ENCODE measurements at places on chromosomes 11 and 22. TPM values are rescaled to one million over a fixed set of nuclear protein-coding genes. Genes with fewer than 3 reads are reported as not detected.

GRCh38 chr22:39255449-39256185 lies 10.8 kb upstream of the PDGFB start:
- no peak for DNase-seq

MMP11 gene
- 0.91 TPM for total RNA-seq

GRCh38 chr22:19959587-19960490 lies 18.2 kb upstream of the TXNRD2 start:
- no peak for DNase-seq

DNA sequence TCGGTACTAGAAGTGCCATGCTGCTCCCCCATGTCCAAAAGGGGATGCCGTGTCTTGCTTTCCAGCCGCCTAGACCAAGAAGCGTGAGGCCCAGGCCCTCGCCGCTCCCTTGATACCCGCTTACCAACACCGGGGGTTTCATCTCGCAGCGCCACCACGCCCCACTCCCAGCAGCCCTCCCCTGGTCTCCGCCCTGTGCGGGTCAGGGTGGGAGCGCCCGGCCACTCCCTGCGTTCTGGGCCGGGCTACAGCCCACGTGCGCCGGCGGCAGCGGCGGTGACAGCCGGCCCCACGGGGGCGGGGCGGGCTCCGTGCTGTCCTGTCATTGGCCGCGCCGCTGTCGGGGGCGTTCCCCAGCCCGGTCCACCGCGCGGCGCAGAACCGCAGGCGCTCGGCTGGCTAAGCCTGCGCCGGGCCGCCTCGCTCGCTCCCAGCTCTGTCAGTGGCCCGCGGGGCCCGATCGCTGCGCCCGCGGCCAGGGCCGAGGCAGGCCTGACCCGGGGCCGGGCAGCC lies at the start of gene MICAL2:
Gene MICAL2, plus strand, starts transcription at position 390 of the 513 bp plus-strand sequence. CDS start 51,566 bp downstream, outside the sequence.
- DNase-seq: peak; percentile 90

GRCh38 chr22:25420925-25421904 lies 143.3 kb upstream of the GRK3 start:
- DNase-seq: no peak

DNA sequence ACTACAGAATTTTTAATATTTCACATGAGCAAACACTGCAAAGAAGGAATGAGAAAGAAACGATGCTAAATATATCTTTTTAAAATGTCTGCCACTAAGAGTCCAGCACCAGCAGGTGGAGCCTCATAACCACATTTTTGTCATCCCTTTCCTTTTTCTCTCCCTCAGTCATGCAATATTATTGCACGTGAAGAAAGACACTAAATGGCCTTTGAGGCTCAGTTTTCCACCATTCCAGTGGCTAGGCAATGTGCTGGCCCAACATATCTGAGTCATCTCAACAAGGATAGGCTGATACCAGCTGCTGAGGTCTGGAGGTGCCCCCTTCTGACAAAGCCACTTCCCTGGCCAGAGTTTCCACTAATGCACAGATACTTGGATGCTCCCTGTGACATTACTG lies 1.8 kb downstream of the ALKBH8 start:
- DNase-seq: peak; percentile 64

- DNase-seq: no peak
Observed at GRCh38 chr11:117072517-117073461, 25.4 kb downstream of the SIK3 start.

DNA sequence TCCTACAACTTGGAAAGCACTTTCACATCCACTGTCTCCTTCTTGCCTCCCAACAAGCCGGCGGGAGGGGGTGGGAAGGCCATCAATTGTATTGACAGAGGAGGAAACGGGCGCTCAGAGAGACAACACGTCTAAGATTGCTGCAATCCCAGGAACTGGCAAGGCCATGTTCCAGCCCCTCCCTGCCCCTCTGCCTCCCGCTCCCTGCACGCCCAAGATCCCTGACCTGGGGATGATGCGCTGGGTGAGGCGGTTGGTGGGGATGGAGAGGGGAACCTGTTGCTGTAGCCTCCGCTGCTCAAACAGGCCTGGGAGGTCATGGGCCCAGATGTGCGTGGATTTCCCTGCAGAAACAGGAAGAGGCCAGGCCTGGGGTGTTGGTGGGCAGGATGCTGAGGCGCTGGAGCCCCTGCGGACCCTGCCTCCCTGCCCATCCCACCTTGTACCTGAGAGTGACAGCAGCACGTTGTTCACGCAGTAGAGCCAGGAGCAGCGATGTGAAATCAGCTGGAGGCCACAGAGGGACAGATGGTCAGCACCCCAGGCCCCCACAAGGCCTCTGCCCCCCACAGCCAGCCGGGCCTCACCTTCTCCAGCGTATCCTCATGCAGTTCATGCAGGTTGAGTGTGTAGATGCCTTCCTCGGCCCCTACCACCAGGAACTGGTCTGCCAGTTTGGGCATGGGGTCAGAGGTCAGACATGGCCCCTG lies 6.8 kb downstream of the MAP4K2 start:
- no peak for DNase-seq

GRCh38 chr22:40480996-40481395 lies 110.6 kb downstream of the SGSM3 start:
- no peak for DNase-seq

KRTAP5-7 gene
- not detected for total RNA-seq

DNA sequence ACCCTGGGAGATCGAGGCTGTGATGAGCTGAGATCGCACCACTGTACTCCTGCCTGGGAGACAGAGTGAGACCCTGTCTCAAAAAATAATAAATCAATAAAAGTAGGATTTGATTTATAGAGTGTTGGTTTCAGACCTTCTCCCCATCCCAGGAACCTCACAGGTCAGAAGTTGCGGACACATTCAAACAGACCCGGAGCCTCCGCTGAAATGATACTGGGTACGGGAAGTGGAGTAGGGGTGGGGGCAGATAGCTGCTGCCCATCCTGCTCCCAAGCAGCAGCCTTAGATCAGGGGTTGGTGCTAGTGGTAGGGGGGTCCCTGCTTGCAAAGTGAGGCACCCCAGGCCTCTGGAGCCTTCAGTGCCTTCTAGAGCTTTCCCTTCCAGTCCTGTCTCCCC lies 7.8 kb downstream of the PRDM11 start:
- DNase-seq: no peak

DNA sequence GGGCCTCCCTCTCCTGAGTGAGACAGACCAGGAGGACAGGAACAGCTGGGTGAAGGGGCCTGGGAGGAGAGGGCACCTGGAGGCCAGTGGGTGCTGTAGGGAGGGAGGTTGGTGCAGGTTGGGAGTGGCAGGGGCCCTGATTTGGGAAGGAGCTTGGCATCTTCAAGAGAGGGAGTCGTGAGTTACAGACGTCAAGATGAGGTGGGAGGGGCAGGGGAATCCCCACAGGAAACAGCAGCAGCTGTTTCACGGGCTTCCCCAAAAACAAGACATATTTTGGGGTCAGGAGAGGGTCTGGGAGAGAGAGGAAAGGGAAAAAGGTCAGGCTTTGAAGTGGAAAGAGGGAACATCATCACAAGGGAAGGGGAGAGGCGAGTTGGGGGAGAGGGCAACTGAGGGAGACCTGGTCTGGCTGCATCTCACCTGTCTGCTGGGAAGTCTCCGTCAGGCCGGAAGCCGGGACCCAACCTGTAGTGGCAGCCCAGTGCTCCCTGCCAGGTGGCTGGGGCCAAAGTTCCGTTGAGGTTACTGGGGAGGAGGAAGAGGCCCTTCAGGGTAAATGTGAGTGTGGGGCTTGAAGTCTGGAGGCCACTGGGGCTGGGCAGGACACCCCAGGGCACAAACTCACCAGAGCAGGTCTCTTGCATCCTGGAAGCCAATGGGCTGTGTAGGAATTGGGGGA lies 4.4 kb downstream of the NAALADL1 start:
- no peak for DNase-seq

DNA sequence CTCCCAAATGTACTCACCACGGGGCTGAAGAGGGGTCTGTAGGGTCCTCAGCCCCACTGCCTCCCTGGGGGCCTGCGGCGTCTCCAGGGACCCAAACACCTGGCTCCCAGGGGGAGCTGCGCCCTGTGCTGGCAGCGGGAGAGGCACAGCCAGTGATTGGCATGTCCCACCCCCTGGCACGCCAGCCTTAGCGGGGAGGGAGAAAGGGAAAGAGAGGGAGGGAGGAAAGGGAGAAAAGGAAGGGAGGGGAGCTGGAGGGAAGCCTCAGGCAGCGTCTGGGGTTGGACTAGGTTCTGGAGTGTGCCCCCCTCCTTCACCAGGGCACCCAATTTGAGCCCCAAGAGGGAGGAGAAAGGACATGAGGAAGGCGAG lies at the start of gene CHRM1:
Gene CHRM1, minus strand, starts transcription at position 163 of the 372 bp plus-strand sequence. CDS start 10,263 bp downstream, outside the sequence.
- DNase-seq: no peak

DNA sequence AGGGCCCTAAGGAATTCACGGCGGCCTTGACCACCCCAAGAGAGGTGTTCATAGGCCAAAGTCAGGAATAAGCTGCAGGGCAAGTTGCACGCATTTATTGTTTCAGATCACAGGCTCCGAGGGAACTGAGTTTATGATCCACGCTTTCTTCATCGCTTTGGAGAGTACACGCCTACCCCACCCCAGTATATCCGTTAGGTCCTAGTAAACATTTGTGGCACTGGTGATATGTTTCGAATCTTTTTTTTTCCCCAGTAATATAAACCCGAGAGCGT lies 805 bp downstream of the GANAB start:
- no peak for DNase-seq

GRCh38 chr11:59776210-59777066 lies 21.3 kb downstream of the STX3 start:
- no peak for DNase-seq

DUSP18 gene
- 9.2 TPM for total RNA-seq

GRCh38 chr11:70354629-70355028 lies 43.7 kb upstream of the CTTN start:
- no peak for DNase-seq

DNA sequence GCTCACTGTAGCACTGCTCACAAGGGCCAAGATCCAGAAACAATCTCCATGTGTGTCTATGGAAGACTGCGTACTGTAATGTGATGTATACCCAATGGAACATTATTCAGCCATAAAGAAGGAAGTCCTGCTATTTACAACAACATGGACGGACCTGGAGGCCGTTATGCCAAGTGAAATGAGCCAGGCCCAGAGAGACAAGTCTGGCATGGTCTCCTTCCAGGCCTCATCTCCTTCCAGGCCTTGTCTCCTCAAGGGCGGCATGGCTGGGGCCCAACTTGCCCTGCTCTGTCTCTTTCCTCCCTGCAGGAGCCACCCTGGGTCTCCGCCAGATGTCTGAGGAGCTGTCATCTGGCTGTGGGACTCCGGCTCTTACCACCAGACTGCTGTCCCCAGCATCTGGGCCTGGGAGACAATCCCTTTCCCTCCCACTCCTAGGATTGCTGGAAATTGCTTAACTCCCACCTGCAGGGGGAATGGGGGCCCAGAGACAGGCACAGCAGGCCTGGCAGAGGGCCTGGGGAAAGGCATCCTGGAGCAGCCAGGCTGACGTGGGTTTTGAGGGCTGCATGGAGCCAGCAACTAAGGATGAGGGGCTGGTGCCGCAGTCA lies 1326.6 kb downstream of the TBC1D22A start:
- DNase-seq: no peak

GRCh38 chr11:107591378-107592230 lies 657 bp downstream of the ELMOD1 start:
- DNase-seq: peak; percentile 50

- DNase-seq: no peak
Observed at GRCh38 chr22:21013657-21014201, 1.2 kb upstream of the P2RX6 start.

DNA sequence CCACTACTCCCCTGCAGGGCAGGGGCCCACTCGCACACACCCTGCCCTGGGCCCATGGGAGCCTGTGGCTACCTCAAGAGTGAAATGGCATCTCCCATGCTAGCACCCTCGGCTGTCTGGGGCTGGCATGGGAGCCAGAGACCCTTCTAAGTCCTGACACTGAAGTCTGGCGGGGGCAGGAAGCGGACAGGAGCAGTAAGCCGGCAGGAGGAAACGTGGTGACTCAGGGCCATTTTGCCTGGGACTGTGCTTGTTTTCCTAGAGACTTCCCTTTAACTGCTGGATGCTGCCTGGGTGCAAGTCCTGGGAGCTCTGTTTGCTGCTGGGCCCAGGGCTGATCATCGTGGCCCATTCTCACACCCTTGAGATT lies 16.8 kb downstream of the RELT start:
- DNase-seq: no peak

DNA sequence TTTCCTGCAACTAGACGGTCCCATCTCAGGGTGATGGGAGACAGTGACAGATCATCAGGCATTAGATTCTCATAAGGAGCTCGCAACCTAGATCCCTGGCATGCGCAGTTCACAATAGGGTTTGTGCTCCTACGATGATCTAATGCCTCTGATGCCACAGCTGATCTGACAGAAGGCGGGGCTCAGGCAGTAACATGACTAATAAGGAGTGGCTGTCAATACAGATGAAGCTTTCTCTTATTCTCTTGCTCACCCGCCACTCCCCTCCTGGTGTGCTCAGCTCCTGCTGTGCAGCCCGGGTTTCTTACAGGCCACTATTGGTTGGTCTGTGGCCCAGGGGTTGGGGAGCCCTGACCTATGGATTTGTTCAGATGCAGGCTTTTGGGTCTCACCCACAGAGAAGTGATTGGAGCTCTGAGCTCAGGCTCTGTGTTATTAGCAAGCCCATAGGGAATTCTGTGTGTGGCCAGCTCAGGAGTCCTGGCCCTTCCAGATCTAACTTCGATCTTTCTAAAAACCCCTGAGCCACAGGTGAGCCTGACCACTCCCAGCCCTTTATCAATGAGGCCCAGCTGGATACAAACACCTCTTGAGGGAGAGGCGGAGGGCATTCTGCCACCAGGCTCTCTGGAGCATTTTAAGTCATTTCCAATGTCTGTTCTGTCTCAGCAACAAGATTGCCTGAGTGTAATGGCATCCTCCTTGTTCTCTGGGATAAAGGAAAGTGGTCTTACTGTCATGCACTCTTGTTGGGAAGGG lies 351.8 kb downstream of the BUD13 start:
- no peak for DNase-seq

GRCh38 chr11:72613977-72614376 lies 60.2 kb downstream of the PDE2A start:
- no peak for DNase-seq

OR8G1 gene
- not detected for total RNA-seq

GGT5 gene
- total RNA-seq: not detected

DNA sequence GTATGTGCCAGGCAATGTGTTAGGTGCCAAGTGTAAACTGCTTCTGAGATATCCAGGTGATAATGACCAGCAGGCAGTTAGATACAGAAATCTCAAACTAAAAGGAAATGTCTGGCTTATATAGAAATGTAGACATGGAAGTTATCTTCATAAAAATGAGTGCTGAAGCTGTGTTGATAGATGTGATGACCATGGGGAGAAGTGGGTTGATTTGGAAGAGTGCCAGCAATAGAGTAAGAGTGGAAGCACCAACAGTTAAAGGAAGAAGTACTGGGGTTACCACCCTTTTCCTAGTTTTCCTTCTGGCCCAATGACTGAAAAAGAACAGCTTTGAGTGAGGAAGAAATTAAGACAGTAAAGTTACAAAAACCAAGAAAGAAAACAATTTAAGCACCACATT lies 68.5 kb downstream of the C2CD3 start:
- DNase-seq: no peak

GRCh38 chr11:59426361-59427067 lies at the start of gene OR5A2:
TSS of gene OR5A2 (minus strand) at chr11:59426413. CDS start at chr11:59422953, 3,460 bp downstream.
- DNase-seq: no peak

ISX gene
- total RNA-seq: not detected

MS4A14 gene
- not detected for total RNA-seq

DNA sequence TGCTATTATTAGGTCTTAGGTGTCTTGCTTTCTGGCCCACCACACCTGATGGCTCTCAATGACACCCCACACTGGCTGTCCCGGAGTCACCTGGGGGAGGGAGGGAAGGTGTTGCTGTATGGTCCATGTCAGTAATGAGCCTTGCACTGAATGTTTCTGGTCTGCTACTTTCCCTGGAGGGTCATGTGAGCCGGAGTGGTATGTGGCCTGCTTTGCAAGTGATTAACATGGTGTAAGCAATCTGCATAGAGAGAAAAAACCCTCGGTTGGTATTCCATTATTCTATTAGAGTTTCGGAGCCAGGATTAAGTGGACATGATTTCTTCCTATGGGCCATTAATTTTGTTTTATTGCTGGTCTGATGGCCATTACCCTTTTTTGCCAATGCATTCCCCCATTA lies 63.9 kb downstream of the PKNOX2 start:
- DNase-seq: no peak

All from activated CD8-positive, alpha-beta memory T cell treated with anti-CD3 and anti-CD28 coated beads, Interleukin-2, amount 10 ng/mL, durations not matched to agents 7 days and 5 days (primary cell).